Daoy (cell line): ENCODE measurements at places on chromosomes 4 and X. TPM values are rescaled to one million over a fixed set of nuclear protein-coding genes. Genes with fewer than 3 reads are reported as not detected.

DNA sequence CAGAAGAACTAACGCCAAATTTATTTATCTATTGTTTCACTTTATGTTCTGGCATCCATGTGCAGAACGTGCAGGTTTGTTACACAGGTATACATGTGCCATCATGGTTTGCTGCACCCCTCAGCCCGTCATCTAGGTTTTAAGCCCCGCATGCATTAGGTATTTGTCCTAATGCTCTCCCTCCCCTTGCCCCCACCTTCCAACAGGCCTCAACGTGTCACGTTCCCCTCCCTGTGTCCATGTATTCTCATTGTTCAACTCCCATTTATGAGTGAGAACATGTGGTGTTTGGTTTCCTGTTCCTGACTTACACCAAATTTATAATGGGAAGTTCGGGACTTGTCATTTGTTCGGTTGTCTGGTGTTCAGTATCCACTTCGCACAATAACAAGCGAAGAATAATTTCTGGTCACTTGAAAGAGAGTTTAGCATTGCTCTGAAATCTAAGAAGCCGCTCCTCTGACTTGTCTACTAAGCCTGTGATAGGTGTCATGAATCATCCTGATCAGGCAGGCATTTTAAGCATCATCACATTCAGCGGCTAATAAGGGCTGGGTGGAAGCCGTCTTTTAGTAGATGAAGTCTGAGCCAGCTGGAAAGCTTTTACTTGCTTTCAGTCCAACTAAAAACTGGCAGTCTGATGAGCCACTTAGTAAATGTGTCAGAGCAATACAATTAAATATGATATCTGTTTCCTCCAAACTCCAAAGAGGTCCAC, 1065.7 kb upstream of the PABPC4L start:
- no peak for DNase-seq

GRCh38 chr4:26028793-26029567, 115.0 kb downstream of the SMIM20 start:
- no peak for DNase-seq

- no peak for DNase-seq
Measured at GRCh38 chr4:131509521-131509920, 1639.6 kb upstream of the PCDH10 start.

GRCh38 chr4:151555151-151555945, 146.4 kb downstream of the FHIP1A start:
- no peak for DNase-seq

DNA sequence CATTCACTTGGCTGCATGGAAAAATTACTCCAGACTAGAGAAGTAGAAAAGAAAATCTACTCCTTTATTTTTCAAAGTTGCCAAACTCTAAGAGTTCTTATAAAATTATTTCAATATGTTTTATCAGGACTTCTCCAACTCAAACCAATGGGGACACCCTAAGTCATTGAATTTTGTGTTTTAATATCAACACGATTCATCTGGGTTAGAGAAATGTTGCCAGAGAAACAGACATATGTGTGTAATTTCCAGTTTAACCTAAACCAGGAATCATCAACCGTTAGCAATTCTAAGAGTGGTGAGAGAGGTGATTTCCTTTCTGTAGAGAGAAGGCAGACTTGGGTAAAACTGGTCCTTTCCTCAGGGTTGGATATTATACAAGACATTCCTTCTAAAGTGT, 291.8 kb downstream of the LDB2 start:
- DNase-seq: no peak

Gene ARHGAP4
- total RNA-seq: 2.2 and 2.6 TPM in 2 replicates

Gene SHROOM3
- 8.2 and 10.2 TPM in 2 replicates for total RNA-seq

Gene LANCL3
- 0.74 and 0.80 TPM in 2 replicates for total RNA-seq
